ENCODE measurements at places on chromosomes 2 and 18.

GRCh38 chr2:189165656-189166380 lies 13.7 kb downstream of the COL5A2 start:
- DNase-seq, result no peak

DNA sequence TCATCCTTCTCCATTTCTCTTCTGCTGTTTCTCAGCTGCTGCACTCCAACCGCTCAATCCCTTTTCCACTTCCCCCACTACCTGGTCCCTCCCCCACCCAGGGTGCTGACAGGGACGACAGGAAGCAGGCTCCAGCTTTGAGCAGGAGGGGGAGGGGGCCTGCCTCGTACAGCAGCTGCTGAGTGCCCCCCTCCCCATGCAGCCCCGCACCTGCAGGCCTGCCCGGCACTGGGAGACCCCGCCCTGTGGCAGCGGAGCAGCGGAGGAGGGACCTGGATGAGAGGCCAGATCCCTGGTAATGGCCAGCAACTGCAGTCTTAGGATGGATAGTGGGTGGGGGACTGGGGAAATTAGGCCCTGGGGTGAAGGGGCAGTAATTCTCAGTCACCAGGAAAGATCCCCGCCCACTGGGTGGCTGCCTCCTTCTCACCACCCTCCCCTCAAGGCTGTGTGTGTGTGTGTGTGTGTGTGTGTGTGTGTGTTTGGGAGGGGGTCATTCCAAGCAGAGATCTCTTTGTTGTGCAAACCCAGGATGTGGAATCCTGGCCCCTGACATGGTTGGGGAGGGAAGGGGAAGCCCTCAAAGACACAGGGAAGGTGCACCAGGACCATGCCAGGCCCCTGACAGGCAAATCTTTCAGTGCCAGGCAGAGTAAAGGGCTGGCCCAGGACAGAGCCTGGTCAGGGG lies 6.8 kb upstream of the CRYBA2 start:
- no peak for DNase-seq

DNA sequence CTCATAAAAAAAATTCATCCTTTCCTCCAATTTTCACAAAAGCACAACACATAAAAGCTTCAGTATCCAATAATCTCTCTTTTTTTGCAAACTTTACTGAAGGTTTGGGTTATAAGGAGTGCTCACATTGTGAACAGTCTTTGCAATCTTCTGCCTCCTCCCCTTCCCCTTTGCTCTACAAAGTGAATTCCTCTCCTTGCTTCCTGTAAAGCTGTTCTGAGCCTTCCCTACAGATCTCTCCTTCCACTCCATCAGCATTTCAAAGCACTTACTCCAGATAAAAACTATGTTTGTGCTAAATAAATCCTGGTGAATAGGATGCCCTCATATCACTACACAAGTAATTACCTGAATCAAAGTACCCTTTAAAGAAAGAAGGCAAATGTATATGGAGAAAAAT lies 4.6 kb upstream of the PDK1 start:
- no peak for DNase-seq

DNA sequence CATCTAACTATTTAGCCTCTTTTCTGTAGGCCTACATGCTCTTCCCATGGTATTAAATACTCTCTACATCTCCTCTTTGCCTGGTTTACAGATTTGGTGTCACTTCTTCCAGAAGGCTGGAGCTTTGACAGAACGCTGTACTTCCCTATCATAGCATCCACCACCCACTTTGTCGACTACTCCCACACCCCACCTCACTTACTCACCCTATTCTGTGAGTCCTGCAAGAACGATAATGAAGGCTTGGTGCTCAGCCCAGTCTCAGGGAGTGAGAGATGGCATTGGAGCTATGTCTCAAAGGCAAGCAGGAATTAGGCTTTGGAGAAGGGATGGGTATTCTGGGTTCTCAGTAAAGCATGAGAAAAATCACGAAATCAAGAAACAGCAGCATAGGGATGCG lies 20.3 kb upstream of the KDM3A start:
- no peak for DNase-seq

GRCh38 chr2:97662895-97663625 lies 784 bp downstream of the ACTR1B start:
- DNase-seq, result no peak

GRCh38 chr2:191857259-191857805 lies 10.4 kb upstream of the CAVIN2 start:
- no peak for DNase-seq

DNA sequence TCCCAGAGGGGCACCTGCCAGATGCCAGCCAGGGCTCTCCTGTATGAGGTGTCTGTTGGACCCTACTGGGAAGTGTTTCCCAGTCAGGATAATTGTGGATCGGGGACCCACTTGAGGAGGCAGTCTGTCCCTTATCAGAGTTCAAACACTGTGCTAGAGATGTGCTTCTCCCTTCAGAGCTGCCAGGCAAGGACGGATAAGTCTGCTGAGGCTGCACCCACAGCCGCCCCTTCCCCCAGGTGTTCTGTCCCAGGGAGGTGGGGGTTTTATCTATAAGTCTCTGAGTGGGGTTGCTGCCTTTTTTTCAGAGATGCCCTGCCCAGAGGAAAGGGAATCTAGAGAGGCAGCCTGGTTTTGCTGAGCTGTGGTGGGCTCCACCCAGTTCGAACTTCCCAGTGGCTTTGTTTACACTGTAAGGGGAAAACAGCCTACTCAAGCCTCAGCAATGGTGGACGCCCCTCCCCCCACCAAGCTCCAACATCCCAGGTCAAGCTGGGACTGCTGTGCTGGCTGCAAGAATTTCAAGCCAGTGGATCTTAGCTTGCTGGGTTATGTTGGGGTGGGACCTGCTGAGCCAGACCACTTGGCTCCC lies 324.0 kb upstream of the SETBP1 start:
- DNase-seq, result no peak

GRCh38 chr2:172970660-172971059 lies 105.0 kb upstream of the MAP3K20 start:
- no peak for DNase-seq

DNA sequence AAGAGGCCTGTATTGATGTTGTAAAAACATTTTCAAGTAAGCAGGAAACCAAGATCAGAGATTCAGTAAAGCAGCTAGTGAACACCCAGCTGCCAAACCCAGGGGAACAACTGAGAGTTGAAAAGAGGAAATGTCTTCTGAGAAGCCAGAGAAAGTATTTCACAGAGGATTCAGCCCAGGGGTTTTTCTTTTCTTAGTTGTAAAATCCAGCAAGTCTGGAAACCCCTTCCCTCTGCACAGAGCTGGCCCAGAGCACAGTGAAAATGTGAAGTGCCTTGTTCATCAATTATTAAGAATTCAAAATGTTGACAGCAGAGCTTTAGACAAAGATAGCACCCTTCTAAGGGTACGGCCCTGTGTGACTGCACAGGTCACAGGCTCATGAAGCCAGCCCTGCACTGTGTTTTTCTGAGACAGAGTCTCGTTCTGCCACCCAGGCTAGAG lies 28.4 kb downstream of the AFF3 start:
- DNase-seq, result no peak

DNA sequence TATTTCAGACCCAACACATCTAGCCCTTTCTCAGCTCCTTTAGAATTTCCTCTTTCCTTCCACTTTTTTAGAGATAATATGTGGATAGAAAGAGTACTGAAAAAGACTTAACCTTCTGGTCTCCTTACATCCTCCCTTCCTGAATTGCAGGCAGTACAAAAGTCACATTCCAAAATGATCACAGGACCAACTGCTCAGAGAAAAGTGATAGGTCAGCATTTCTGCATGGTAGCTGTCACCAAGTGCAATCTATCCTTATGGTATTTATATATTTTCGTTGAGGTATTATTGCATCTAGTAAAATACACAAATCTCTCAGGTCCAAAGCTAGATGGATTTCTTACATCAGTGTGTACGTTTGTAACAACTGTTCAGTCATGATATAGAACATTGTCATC lies 427.5 kb downstream of the LPIN1 start:
- no peak for DNase-seq

- no peak for DNase-seq
These were observed 282.2 kb downstream of the EXOC6B start for GRCh38 chr2:72543497-72544216.

GRCh38 chr18:76662626-76663025 lies 159.7 kb upstream of the ZNF236 start:
- no peak for DNase-seq

- DNase-seq, result no peak
These were observed 34.2 kb upstream of the DAPL1 start for GRCh38 chr2:158760887-158761286.

DNA sequence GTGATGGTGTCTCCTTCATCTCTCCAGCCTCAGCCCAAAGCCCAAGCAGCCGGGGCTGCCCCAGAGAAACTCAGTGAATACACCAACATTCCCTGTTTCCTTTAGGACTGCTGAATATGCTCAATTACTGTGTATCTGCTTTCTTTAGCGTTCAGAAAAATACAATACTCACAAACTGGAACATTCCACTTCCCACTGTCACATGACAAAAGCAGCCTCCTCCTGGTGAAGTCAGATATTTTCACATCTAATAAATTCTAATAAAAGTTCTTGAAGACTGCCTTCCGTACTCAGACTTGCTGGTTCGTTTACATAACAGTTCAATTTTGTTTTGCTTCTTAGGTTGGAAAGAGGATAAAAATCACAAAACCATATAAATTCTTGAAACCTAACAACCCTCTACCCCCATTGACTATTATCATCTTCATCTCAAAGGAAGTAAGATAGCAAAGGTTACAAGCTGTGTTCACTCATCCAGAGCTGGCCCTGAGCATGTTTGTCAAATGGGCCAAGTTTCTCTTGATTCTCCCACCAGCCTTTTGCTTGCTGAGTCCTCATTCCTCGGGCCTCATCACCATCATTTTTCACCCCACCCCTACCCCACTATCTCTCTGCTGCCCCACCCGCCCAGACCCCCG lies 190.8 kb upstream of the HNRNPA3 start:
- DNase-seq, result no peak

DNA sequence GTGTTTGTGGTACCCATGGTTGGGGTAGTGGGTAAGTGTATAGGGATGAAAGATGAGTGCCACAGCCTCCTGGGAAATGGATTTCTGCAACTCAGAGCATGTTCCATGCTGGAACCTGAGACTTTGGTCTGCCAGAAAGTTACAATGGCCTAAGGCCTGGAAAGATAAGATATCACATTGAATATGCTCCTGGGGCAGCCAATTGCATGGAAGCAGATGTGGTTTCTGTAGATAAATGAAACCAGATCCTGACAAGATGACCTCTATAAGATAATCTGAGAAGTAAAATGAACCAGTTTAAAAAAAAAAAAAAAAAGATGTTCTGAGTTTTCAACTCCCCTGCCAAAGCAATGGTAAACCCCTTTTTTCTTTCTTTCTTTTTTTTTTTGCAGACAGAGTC lies 91.4 kb upstream of the NCK2 start:
- DNase-seq, result no peak

DNA sequence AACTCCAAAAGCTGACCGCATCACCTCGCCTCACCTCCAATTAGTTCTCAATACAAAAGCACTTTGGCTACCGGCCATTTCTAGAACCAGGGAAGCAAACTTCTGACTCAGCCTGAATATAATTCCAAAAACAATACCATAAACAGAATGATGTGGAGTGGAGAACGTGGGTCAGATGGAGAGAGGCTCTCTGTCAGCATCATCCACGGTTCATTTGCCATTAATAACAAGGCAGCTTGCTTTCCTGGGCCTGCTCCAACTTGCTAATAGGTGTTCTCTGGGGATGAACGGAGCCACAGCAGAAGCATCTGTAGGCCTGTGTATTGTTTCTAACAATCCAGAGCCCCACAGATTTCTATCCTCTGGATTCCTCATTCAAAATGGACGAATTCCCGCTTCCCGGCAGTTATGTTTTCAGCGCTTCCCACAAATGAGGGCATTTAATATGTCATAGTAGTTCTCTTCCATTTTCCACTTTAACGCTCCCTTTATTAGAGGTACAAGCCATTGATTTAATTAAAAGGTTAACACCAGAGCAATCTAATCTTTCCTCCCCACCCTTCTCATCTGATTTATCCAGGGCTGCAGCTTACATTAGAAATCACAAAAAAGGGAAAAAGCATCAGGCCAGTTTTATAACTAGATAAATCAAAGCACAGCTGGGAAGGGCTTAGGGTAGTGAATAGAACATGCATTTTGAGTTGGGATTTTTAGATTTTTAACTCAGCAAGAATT lies 23.2 kb upstream of the CNTNAP5 start:
- no peak for DNase-seq

DNA sequence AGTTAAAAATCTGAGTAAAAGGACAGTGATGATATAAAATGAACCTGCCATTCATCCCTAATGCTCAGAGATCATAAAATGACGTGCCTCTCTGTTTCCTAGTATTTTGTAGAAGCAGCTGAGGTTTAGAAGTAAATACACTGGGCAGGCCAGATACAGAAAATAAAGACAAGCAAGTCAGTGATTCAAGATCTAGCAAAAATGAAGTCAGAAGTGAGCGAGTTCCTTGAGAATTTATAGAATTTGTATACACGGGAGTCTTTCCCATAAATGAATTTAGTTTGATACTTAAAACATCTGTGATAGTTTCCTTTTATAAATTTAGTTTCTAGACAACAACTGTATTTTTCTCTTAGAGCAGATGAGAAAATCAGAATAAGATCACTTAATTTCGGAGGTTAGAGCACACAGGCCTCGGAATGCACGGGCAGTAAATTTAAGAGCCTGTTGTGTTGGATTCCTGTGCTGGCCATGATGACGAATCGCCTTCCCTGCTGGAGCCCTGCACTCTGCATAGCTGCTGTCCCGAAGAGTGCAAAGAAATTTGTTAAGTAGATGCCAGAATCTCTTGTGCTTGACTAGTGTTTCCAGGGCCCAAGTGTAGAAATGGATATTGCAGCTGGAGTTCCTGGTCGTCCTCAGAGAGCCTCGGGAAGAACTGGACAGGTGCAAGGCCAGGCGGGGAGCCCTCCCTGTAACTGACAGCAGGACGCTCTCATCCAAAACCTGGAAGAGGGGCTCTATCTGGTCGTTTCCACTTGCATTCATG lies 83.7 kb upstream of the RBM44 start:
- DNase-seq, result no peak

GRCh38 chr2:226904592-226904991 lies 68.7 kb downstream of the RHBDD1 start:
- DNase-seq, result no peak

- peak; percentile 59 for DNase-seq
These were observed 261.6 kb downstream of the ASXL3 start for GRCh38 chr18:33839452-33840211.

- DNase-seq, result no peak
These were observed 3.7 kb upstream of the ASIC4 start for GRCh38 chr2:219510512-219511135.

DNA sequence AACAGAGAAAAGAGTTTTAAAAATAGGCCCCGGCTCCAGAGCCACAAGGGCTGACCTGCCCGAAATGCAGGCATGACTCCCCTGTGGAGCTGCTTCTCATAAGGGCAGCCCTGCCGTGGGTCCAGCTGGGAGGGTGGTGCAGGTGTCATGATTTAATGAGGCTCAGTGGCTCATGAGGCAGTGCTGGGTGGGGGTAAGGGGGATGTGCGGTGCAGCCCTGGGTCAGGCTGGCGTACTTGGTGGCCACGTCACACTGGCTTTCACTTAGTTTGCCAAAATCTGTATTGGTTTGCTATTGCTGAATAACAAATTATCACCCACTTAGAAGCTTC lies 33.6 kb downstream of the HJURP start:
- DNase-seq, result no peak
